Transverse colon (tissue), 4 donors: ENCODE measurements at places on chromosomes 5 and 9. TPM values are rescaled to one million over a fixed set of nuclear protein-coding genes. Genes with fewer than 3 reads are reported as not detected.

GRCh38 chr9:80125731-80126264 is 554.0 kb downstream of the TLE4 start:
- no peak for DNase-seq

DNA sequence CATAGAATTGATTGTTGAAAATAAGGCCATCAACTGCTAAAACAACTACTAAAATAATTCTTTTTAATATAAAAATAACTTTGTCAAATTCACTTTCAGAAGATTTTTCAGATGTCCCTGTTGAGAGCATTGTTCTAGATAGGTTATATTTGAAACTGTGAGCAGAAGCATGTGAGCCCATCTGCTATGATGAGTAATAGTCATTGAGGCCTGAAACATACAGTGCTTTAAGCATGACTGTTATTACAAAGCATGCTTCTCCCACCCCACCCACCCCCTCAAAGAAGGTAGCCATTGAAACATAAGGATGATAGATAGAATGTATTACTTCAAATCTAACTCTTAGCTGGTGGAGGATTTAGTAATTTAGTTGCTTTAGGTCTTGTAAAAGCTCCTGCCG is 86.0 kb downstream of the UHRF2 start:
- no peak for DNase-seq

- no peak for DNase-seq
These were observed 6.9 kb downstream of the SLC31A1 start for GRCh38 chr9:113228130-113228665.

DNA sequence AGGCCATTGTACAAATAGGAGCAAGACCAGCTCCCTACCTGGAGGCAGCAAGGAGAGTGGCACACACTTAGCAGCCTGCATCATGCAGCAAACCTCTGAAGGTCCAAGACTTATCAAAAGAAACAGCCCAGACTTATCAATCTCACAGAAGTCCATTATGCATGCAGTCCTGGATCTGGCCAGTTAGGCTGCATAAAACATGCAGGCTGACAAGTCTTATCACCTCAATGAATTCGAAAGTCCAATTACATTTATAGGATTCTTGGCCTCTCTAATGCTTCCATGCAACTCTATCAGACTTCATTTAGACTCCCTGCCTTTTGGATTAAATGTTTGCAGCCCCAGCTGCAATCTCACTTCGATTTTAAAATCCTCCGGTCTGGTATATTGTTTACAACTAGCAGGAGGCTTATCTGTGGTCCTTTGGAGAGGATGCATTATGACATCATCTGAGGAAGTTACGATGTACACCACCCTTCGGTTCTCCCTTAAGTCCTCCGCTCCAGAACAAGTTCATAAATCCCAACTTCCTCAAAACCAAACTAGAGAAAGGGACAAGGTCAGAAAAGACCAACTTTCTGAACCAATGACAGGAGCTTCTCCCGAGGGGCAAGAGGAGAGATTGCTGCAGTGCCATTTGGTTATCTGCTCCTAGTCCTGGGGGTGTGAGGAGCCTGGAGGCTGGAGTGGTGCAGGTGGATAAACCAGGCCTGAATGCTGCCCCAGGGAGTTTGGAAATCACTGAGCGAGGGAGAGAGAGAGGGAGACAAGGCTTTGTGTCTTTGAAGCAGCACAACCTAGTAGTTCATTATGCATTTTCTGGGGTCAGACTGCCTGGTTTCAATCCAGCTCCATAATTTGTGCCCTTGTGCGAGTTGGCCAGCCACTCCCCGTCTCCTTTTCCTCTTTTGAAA is 313.9 kb downstream of the TLE1 start:
- DNase-seq, result no peak

- DNase-seq, result no peak
These were observed 42.6 kb downstream of the HMGCS1 start for GRCh38 chr5:43270645-43271044.

DNA sequence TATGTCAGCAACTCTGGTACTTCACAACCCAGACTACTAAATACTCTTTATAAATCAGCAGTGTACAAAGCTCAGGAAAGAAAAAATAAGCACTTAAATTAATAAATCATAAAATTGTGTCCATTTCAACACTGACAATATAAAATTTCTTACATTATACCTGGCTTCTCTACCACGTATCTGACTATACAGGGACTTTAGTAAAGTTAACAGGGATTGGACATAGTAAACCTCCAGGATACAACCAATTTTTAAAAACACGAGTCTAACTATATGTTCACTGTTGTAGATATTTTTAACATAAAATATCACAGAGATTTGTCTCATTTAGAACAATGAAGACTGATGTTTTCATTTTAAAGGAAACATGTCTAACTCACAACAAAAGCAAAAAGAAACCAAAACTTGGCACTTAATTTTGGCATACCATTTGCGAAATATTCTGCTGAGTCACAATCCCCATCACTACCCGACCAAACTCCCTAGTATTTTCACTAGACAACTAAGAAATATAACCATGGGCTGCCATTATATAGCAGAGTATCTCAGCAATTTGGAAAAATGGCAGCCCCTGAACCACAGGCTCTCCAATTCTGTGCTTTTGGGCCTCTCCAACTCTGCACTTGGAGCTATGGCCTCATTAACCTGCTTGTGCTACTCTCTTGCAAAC is 14.4 kb downstream of the FAM169A start:
- no peak for DNase-seq

GRCh38 chr5:166938071-166938470 is 1353.4 kb upstream of the WWC1 start:
- DNase-seq, result no peak

Gene MAML1
- total RNA-seq, result 28.7 TPM

Gene CTSV
- total RNA-seq, result 6.3 TPM

Gene FOXD4
- not detected for total RNA-seq

Gene HTR1A
- not detected for total RNA-seq
